ENCODE measurements at places on chromosomes 1 and 21. TPM values are rescaled to one million over a fixed set of nuclear protein-coding genes. Genes with fewer than 3 reads are reported as not detected.

The LCE1E gene
- not detected for total RNA-seq

The EPHA2 gene
- 121 TPM for total RNA-seq

The KIF21B gene
- 2.2 TPM for total RNA-seq

The B3GALT2 gene
- total RNA-seq = 2.9 TPM

The LIPI gene
- not detected for total RNA-seq

The EPS8L3 gene
- total RNA-seq = not detected

The CALML6 gene
- not detected for total RNA-seq

The SLC9C2 gene
- total RNA-seq = not detected

The CITED4 gene
- total RNA-seq = 3.9 TPM

The RGS4 gene
- total RNA-seq = 9.2 TPM

The SELP gene
- 2.6 TPM for total RNA-seq

The LCE2A gene
- not detected for total RNA-seq

The SMPDL3B gene
- 0.68 TPM for total RNA-seq
